CD4-positive, alpha-beta T cell treated with Interleukin-15 for 4 hours (primary cell): ENCODE measurements at places on chromosomes 7 and 10.
A peak's percentile ranks its signal among the peaks of the same experiment; 100 is the strongest.

DNA sequence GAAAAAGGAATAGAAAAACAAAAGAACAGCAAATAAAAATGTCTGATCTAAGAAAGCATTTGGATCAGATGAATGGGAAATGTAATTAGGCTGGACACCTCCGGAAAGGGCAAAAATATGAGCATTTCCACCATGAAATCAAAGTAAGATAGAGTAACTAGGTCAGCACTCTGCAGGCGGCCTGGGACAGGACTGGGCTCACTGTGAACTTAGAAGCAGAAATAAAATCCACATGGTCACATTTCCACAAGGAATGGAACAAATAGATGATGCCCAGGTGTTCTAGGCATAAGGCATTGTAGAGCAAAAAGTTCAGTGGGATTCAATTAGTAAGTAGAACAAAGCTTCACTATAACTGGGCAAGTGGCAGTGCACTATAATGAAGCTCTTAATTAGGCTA, 209.9 kb upstream of the ETV1 start:
- DNase-seq = no peak

- DNase-seq = peak; percentile 32
These were observed 829 bp upstream of the RPA3 start for GRCh38 chr7:7719236-7719635.

DNA sequence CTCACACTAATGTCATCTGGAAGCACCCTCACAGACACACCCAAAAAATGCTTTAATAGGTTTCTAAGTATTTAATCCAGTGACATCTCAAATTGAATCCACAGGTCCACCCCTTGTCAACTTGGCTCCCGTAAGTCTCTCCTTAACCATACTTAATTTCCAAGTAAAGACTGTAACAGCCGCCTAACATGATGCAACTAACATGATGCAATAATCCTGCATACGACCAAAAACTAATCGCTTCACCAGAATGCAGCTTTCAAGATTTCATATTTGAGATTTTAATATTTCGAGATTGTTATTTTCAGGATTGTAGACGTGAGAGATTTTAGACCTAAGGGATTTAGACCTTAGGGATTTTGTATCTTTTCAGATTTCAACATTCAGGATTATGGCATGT, 3.7 kb upstream of the HDAC9 start:
- DNase-seq = no peak

DNA sequence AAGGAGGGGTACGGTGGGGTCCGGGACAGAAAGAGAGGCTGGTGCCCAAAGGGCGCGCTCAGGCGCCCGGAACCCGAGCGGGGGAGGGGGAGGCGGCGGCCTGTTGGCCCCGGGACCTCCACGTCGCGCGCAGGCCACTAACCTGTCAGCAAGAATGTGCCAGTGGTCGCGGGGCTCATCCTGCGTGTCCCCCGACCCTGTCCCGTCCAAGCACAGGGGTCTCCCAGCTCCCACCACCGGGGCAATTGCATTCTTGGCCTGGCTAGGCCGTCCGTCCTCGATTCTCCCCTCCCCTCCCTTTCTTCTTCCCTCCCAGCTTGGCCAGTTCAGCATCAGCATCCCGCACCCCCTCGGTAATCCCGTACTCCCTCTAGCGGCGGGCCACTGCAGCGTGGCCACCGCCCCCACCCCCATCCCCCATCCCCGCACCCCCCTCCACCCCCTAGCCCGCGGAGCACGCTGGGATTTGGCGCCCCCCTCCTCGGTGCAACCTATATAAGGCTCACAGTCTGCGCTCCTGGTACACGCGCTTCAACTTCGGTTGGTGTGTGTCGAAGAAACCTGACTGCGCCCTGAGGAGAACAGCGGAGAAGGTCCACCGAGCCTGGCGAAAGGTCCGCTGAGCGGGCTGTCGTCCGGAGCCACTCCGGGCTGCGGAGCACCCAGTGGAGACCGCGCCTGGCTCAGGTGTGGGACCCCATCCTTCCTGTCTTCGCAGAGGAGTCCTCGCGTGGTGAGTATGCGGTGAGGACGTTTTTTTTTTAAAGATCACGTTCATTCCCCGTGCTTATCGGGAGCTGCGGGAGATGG, at the start of gene SGCE:
Gene SGCE (minus strand): TSS at position 286 of the 810 bp plus-strand sequence. CDS start 35 bp downstream, at position 251.
- DNase-seq = peak; percentile 34

- no peak for DNase-seq
These were observed 255.8 kb downstream of the TWIST1 start for GRCh38 chr7:18861514-18862118.

GRCh38 chr7:87129848-87130247, 22.4 kb upstream of the DMTF1 start:
- no peak for DNase-seq

- no peak for DNase-seq
These were observed 265.7 kb upstream of the NPY start for GRCh38 chr7:24018331-24018730.

- DNase-seq = no peak
These were observed 806.9 kb upstream of the SORCS1 start for GRCh38 chr10:107971411-107971810.

GRCh38 chr10:28354511-28354910, 51.6 kb upstream of the MPP7 start:
- DNase-seq = no peak

DNA sequence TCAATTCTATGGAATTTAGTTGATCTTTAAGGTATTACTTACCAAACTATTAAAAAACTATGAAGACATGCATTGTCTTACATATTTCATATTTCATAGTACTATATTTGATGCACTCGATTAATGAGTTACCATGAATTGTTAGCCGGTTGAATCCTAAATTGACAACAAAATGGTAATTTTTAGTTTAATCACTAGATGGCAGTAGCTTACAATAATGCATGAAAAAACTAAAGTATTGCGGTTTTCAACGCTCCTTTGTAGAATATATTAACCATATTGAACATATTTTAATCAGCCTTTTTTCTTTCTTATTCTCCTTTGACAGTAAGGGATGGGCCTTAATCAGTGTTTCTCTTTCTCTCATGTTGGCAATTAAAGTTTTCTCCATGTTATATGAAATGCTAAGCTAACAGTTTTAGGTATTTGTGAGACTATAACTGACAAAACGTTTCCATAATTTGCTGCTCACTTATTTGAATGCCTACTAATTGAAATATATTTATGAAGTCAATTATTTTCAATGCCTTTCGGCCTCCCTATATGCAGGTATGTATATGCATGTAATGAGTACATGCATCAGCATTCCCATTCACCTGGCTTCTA, 48.5 kb upstream of the ARL4A start:
- peak; percentile 63 for DNase-seq

GRCh38 chr7:133828906-133829305, 298.2 kb upstream of the LRGUK start:
- no peak for DNase-seq

GRCh38 chr7:48250441-48250951, 79.2 kb downstream of the ABCA13 start:
- no peak for DNase-seq
